ENCODE measurements at places on chromosomes 5 and 9.

DNA sequence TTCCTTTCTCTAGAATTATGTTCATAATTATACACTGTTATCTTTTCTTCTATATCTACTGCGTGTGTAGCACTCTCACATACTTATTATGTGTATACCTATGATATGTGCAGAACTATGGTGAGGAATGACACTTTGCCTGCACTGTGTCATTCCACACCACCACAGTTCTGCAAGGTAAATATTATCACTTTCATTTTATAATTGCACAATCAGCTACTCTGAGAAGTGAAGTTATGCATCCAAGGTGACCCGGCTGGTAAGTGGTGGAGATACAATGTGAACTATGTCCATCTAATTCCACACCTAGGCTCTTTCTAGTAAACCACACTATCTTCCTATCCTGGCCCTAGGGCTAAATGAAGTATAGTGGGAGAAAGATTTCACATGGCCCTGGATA is 170.1 kb upstream of the ATP10B start:
- no peak for DNase-seq

DNA sequence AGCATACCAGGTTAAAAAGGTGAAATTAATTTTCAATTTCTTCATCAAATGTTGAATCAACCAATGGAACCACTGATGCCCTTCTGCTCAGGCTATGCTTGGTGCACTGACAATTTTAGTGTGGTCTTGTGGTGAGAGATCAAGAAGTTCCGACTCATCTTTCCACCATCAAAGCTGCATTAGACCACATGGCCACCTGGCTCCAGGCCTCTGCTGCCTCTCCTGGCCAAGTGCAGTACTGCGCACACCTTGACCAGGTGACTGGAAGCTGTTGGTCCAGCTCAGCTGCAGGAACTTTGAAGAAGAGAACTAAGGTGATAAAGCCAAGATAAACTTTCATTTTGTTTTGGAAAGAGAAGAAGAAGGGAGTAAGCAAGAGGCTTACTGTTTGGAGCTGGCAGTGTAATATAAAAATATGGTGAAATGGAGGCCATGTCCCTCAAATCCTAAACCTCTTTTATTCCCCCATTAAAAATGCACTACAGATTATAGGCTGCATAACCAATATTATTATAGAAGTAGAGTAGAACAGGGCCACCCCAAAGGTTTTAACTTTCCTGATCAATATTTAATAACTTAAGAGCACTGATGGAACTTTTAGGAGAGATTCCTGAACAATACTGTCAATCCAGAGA is 315.5 kb upstream of the C9orf72 start:
- DNase-seq, result peak; percentile 7

GRCh38 chr9:132743931-132744479 is 73.7 kb downstream of the GTF3C4 start:
- DNase-seq, result no peak

DNA sequence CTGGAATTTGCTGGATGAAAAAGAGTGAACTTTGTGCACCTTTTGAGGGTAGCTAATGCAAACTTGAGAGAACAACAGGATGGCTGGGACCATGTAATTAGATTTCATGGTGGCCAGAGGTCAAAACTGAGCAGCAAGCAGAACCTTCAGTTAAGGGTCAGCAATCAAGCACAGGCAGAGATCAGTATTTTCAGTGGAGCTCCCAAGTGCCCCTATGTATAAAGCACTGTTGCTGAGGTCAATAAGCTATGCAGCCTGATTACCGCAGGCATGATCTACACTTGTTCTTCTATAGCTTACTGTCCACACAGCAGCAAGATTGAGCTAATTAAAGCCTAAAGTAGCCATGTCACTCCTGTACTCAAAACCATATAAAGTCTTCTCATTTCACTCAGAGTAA is 62.1 kb upstream of the TMC1 start:
- DNase-seq, result no peak

DNA sequence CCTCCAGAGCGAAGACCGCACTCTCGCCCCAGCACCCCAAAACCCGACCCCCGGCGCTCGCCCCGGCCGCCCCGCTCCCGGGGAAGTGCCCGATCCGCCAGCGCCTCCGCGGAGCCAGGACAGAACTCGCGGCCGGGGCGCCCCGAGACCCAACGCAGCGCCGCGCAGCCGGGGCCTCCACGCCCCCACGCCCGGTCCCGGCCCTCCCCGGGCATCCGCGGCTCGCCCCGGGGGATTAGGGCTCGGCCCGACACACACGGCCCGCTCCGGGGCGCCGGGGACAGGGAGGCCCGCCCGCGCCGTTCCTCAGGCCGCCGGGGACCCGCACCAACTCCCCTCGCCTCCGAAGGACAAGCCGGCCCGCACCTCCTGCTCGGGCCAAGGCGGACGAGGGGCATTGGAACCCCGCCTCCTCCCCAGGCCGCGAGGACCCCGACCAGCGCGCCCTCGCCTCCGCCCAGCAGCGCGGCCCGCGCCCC is 544 bp downstream of the FNBP1 start:
- peak; percentile 80 for DNase-seq

DNA sequence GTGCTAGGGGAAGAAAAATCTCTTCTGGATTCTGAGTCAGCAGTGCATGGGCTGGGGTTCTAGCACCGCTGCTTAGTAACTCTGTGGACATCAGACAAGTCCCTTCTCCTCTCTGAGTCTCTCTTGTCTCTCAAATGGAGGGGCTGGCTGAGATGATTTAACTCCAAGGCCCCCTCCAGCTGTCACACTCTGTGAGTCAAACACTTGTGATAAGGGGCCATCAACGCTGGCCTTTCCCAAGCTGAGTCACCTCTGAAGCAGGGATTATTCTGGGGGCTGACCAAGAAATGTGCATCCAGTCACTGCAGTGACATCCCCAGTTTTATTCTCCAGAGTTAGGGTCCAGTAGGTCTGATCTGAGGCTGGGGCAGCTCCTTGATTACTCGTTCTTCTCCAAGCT is 110.4 kb upstream of the ZNF462 start:
- DNase-seq, result peak; percentile 73

DNA sequence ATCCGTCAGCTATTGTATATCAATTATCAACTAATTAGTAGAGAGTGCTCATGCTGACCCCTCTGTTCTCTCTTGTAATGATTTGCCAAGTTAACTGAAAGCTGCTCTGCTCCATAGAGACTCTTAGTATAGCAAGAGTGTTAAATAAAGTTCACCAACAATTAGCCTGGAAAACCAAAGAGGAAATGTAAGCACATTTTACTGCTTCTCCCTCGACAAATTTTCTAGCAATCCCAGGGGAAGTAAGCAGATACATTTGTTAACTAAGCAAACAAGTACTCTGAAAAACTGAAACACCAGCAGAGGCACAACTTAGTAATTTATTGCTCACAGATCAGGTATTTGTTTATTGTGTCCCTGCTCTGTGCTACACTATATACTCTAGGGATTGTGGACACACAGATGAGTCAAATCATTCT is 162.2 kb downstream of the GLIS3 start:
- no peak for DNase-seq

- peak; percentile 63 for DNase-seq
Observed at GRCh38 chr5:96633820-96634219, 28.4 kb upstream of the CAST start.

DNA sequence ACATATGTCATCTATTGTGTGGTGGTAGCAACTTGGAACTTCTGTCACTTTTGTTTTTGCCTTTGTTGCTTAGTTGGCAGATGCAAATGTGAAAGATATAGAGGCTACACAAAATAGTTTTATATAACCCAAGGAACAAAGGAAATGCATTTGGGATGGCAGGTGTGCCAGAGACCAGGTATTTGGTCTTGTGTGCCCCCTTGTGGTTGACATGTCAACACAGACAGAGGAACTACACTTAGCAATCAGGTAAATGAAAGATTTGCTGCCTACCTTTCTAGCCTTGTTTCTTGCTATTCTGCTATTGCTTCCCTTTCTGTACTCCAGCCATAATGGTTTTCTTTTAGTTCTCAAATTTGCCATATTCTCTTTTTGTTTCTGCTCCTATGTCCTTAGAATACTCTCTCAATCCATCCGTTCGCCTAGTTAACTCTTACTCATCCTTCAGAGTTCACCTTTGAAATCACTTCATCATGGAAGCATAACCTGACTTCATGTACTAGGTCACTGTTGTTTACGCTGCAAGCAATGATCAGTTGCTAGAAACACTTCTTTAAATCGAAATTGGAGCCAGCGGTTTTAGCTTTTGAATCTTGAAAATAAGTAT is 119.5 kb downstream of the TRPM3 start:
- DNase-seq, result no peak

- DNase-seq, result no peak
Observed at GRCh38 chr9:20564650-20565049, 57.6 kb downstream of the MLLT3 start.

DNA sequence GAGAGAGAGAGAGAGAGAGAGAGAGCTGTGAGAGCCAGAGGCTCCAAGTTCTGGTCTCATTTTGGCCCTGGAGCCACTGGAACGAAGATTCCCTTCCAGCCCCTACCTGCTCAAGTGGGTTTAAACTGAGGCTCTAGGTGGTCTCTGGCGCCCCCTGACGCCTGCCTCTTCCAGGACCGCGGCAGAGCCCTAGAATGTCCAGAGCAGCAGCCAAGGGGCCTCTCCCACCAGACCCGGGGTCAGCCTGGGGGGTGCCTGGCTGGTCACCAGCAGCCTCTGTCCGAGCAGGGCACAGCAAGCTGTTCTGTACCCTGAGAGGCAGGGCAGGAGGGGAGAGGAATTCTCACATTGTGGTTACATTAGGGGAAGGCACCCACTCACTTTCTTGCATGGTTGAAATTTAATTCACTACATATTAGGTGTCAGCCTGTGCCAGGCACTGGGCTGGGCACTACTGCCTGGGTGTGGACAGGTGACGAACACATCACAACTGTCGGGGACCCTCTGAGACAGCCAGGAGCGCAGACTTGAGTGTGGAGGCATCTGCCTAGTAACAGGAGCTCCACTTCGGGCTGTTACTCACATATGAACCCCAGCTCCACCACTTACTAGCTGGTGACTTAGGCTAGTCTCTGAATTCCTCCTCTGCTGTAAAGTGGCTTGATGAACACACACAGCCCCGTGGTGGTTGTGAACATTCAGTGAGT is 44.5 kb downstream of the AMBP start:
- peak; percentile 20 for DNase-seq

- DNase-seq, result peak; percentile 52
Observed at GRCh38 chr5:56674441-56674840, 140.9 kb upstream of the MAP3K1 start.

- no peak for DNase-seq
Observed at GRCh38 chr5:130164966-130165365, 260.7 kb downstream of the CHSY3 start.

DNA sequence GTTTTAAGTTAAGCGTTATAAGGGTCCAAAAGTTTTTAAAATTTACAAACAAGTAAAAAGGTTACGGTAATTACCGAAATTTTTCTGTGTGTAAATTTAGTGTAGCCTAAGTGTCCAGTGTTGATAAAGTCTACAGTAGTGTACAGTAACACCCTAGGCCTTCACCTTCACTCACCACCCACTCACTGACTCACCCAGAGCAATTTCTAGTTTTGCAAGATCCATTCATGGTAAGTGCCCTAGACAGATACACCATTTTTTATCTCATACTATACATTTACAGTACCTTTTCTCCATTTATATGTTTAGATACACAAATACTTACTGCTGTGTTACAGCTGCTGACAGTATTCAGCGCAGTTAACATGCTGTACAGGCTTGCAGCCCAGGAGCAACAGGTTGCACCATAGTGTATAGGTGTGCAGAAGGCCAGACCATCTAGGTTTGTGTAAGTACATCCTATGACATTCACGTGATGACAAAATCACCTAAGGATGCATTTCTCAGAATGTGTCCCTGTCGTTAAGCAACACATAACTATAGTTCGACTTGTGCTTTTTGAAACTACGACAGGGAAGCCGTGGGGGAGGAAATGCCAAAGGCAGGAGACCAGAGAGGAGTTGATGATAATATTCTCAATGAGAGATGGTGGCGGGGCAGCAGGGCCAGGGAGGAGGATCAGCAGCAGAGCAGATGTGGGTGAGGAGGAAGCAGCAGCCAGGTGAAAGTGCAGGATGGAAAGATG is 48.6 kb downstream of the PSMB7 start:
- peak; percentile 61 for DNase-seq

DNA sequence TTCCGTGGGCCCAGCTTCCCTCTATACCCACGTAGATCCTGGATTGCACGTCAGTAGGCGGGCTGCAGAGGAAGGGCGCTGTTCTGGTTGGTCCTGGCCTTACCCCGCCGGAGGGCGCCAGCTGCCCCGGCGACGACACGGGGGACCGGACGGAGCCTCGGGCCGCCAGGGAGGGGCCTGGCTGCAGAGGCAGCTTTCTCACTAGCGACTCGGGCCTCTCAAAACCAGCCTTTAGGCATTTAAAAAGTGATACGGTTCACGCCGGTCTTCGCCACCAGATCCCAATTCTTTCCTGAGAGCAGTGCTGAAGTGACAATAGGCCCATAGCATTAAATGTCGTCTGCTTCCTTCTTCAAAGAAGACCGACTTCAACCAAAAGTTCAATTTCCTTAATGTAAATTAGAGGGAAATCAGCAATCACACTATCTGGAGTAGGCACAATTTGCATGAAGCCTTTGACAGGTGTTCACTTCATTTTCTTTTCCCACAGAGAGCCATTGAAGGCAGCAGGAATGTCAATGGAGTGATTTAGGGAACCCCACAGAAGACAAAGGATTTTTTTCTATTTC is 17.6 kb upstream of the UBE2D2 start:
- DNase-seq, result peak; percentile 70

GRCh38 chr9:677461-678097 is 163.9 kb upstream of the DMRT1 start:
- peak; percentile 10 for DNase-seq

DNA sequence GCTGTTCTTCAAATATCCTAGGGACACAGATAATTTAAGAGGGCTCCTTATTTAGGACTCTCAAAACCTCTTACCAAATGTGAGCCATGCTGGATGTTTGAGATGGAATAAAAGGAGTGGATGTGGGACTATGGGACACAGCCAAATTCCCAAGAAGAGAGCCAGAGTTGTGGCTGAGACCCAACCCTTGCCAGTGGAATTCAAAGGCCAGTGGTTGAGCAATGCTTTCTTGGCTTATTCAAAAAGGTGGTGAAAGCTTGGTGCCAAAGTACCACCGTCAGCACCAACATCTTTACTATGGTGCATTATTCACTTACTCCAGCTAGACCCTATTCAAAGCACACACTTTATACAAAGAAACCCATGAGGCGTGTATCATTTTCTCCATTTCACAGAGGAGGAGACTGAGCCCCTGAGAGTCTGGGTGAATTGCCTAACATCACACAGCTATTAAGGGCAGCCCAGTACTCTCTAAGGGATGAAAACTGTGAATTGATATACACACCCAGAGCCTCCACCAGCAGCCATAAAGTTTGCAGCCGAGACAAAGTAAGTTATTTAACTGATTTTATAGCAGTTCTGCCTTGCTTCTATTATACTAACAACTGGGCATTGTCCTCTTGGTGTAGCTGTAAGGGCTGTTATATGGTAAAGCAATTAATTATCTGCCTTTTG is 391.7 kb downstream of the ACTL7B start:
- DNase-seq, result no peak

DNA sequence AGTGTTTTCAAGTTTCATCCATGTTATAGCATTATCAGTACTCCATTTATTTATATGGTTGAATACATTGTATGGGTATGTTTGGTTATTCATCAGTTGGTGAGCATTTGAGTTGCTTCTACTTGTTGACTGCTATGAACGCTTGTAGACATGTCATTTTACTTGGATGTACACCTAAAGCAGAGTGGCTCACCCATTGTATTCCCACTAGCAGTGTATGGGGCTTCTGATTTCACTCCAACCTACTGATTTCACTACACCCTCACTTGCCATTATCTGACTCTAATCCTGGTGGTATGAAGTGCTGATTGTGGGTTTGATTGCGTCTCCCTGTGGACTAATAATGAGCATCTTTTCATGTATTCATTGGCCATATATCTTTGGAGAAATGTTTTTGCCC is 9.5 kb downstream of the NPM1 start:
- DNase-seq, result no peak

- DNase-seq, result no peak
Observed at GRCh38 chr5:101103874-101104273, 200.8 kb upstream of the ST8SIA4 start.

Measured in suppressor macrophage treated with lipopolysaccharide for 1 hour (primary cell).